Activated CD4-positive, alpha-beta T cell treated with anti-CD3 and anti-CD28 coated beads, Interleukin-2, amount 10 ng/mL, durations not matched to agents 7 days and 5 days (primary cell): ENCODE measurements at places on chromosomes 4 and X. TPM values are rescaled to one million over a fixed set of nuclear protein-coding genes. Genes with fewer than 3 reads are reported as not detected.
A peak's percentile ranks its signal among the peaks of the same experiment; 100 is the strongest.

RGN gene
- not detected for total RNA-seq

DNA sequence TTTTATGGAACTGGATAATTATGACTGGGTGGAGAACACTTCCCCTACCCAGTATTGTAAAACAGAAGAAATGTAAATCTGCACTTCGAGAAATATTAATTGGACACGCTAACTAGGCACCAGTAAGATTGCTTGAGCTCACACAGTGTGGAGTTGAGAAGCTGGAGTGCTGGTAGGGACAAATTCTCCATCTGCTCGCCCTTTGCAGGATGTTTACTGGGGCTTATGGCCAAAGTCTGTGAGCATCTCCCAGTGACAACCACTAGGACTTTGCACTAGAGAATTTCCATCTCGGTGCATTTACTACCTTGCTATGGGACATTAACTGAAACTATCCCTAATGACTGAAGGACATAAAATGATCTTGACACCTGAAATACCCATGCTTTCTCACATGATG, 33.7 kb upstream of the GPR34 start:
- DNase-seq: no peak

GRCh38 chr4:186104890-186105646, 564 bp downstream of the FAM149A start:
- DNase-seq: no peak

EDA2R gene
- total RNA-seq: 3.6 TPM

- DNase-seq: no peak
Observed at GRCh38 chr4:15427161-15427560, 672 bp upstream of the C1QTNF7 start.

GRCh38 chr4:166174717-166175490, 301.9 kb downstream of the TLL1 start:
- DNase-seq: no peak

- no peak for DNase-seq
Observed at GRCh38 chr4:68283714-68284113, 38.2 kb upstream of the TMPRSS11B start.

KLHL34 gene
- 0.58 TPM for total RNA-seq

PF4V1 gene
- not detected for total RNA-seq

GRCh38 chr4:79964400-79965211, 108.4 kb downstream of the ANTXR2 start:
- no peak for DNase-seq

- no peak for DNase-seq
Observed at GRCh38 chrX:13840121-13840520, 23.2 kb upstream of the GPM6B start.

AFM gene
- total RNA-seq: not detected

IL15 gene
- 1.4 TPM for total RNA-seq

DNA sequence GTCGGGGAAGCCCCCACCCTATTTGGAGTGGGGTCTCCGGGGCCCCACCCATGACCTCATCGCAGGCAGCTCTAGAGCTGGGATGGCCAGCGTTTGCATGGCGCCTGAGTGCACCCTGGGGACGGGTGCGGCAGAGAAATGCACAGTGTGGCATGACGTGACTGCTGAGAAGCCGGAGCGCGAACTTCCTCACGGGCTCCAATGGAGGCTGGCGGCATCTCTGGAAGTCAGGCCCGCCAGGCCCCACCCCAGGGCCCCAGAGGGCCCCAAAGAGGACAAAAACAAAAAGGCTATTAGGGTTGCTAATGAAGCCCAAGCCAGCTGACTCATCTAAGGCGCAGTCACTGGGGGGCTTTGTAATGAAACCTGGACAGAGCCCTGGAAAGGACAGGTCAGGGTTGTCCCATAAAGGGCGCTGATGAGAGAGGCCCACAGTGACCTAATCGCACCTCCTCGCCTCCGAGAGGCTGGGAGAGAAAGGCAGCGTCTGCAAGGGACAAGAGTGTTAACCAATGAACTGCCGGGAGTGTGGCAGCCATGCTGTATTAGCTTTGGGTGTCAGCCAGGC, 86.0 kb upstream of the C1QTNF7 start:
- no peak for DNase-seq

DNA sequence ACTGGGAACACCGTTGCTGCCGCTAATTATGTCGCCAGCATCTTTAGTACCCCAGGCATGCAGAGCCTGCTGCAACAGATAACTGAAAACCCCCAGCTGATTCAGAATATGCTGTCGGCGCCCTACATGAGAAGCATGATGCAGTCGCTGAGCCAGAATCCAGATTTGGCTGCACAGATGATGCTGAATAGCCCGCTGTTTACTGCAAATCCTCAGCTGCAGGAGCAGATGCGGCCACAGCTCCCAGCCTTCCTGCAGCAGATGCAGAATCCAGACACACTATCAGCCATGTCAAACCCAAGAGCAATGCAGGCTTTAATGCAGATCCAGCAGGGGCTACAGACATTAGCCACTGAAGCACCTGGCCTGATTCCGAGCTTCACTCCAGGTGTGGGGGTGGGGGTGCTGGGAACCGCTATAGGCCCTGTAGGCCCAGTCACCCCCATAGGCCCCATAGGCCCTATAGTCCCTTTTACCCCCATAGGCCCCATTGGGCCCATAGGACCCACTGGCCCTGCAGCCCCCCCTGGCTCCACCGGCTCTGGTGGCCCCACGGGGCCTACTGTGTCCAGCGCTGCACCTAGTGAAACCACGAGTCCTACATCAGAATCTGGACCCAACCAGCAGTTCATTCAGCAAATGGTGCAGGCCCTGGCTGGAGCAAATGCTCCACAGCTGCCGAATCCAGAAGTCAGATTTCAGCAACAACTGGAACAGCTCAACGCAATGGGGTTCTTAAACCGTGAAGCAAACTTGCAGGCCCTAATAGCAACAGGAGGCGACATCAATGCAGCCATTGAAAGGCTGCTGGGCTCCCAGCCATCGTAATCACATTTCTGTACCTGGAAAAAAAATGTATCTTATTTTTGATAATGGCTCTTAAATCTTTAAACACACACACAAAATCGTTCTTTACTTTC, 1.8 kb downstream of the UBQLN2 start:
- DNase-seq: peak; percentile 5

FGG gene
- total RNA-seq: not detected

GRCh38 chr4:2059046-2059725, at the start of gene NAT8L:
Gene NAT8L (plus strand): TSS chr4:2059327. CDS start chr4:2059512, 185 bp downstream.
- no peak for DNase-seq

- DNase-seq: no peak
Observed at GRCh38 chrX:105725228-105725627, 97.1 kb upstream of the NRK start.

GRCh38 chr4:68175562-68176155, 46.0 kb upstream of the TMPRSS11F start:
- peak; percentile 61 for DNase-seq

RBMXL3 gene
- not detected for total RNA-seq

GRCh38 chr4:127479031-127479622, 153.6 kb upstream of the INTU start:
- DNase-seq: no peak

- no peak for DNase-seq
Observed at GRCh38 chrX:109372716-109373115, 109.2 kb downstream of the GUCY2F start.

MAGEA4 gene
- not detected for total RNA-seq

- no peak for DNase-seq
Observed at GRCh38 chrX:55356609-55357008, 91.9 kb upstream of the PAGE3 start.

DNA sequence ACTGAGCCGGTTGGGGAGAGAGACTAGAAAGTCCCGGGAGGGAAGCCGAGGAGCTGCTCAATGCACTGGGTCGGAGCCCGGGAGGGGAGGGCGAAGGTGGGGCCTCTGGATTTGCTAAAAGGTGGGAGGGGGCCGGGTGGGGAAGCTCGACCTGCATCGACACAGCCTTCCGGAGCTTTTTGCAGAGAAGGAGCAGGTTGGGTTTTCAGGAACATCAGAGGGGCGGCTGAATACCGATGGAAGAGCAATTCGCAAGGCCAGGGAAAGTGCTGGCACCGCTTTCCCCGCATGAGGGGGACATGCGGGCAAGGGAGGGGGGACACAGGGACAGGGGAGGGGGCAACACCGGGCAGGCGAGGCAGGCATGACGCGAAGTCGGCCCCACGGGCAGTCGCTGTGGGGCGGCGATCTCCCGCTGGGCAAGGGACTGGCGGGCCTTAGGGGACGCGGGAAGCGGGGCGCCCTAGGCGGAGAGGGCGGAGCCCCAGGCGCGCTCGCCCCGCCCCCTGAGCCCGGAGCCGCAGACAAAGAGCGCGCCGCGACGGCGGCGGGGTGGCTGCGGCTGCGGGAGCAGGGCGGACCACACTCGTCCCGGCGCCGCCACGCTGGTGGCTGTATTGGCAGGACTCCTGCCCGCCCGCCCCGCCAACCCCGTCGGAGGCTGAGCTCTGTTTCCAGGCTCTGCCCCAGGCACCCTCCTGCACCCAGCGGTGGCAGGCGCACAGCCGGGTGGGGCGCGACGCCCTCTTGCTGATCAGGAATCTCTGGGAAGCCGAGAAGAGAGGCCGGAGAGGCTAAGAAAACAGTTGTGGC, 11.6 kb downstream of the PDZD4 start:
- peak; percentile 34 for DNase-seq

DNA sequence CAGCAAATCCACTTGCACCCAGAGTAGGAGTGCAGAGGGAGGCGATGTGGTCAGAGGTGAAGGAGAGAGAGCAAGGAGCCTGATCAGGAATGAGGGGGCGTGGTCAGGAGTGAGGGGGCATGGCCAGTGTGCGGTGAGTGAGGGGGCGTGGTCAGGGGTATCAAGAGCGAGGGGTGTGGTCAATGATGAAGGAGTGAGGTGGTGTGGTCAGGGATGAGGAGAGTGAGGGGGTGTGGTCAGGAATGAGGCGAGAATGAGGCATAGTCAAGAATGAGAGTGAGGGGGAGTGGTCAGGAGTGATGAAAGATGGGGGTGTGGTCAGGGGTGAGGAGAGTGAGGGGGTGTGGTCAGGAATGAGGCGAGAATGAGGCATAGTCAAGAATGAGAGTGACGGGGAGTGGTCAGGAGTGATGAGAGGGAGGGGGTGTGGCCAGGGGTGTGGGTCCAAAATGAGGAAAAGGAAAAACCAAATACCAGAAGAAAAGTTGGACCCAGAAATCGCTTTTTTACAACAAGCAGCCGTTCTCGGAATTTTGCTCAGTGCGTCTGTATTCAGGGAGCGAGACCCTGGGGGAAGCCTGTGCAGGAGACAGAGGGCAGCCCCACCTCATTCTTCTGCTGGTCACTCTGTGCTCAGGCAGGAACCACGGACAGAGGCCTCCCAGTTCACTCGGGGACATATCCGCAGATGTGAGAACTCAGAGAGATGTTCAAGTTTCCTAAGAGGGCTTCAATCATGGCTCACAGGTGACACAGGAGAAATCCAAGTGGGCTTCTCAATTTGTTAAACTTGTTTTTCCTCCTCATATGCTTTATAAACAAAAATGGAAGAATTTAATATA, 47.5 kb downstream of the MAGEA1 start:
- no peak for DNase-seq

PAGE5 gene
- not detected for total RNA-seq

GRCh38 chr4:73127839-73128453, 58.4 kb upstream of the COX18 start:
- peak; percentile 15 for DNase-seq

MAGEA3 gene
- not detected for total RNA-seq

- no peak for DNase-seq
Observed at GRCh38 chr4:30256116-30256832, 463.9 kb upstream of the PCDH7 start.

DNA sequence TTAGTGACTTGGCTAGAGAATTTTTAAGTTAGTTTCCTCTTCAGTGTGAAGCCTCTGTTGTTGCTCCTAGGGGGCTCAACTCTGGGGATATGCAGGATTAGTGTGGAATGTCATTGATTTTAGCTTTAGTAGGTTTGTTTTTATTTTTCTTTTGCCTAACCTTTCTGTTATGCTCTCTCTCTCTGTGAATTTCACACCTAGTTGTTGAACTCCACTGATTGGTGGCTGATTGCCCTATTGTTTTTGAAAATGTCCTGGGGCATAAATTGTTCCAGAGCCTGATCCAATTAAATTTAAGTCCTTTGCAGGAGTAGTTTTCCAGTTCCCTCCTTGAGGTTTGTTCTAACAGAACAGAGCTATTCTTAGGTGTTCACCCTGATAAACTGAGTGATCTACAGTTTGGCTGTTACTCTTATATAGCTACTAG, 393.3 kb upstream of the CTSO start:
- no peak for DNase-seq

MAPK10 gene
- not detected for total RNA-seq

HTRA3 gene
- not detected for total RNA-seq

- no peak for DNase-seq
Observed at GRCh38 chr4:19327364-19327763, 924.3 kb upstream of the SLIT2 start.

F8A1 gene
- 14.1 TPM for total RNA-seq

- DNase-seq: no peak
Observed at GRCh38 chr4:152997771-152998487, 61.8 kb downstream of the FHDC1 start.

GRCh38 chrX:70134116-70134477, 850 bp downstream of the IGBP1 start:
- no peak for DNase-seq

DNA sequence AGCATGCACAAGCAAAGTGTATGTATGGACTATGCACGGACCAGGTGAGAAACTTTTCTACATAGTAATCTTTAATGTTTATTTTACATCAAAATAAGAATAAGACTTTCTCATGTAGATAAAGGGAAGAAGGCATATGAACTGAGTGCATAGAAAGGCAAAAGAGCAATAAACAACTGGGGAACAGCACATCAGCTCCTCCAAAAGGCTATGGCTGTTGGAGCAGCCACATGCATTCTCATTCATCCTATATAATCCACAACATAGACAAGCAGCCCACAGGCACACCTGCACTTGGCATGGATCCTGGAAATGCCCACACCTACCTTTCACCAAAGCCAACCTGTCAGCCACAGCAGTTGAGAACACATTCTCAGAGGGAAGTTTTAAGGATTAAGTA, 586.9 kb upstream of the INTU start:
- DNase-seq: no peak

MMAA gene
- 10.3 TPM for total RNA-seq

GRCh38 chr4:163707873-163708272, 213.4 kb downstream of the TMA16 start:
- no peak for DNase-seq
